ENCODE measurements at places on chromosomes 3 and 15. TPM values are rescaled to one million over a fixed set of nuclear protein-coding genes. Genes with fewer than 3 reads are reported as not detected.

The SPESP1 gene
- polyA plus RNA-seq = 5.7 TPM

The DISP2 gene
- polyA plus RNA-seq = 0.36 TPM

The CHRM5 gene
- 0.07 TPM for polyA plus RNA-seq

The CADM2 gene
- not detected for polyA plus RNA-seq

DNA sequence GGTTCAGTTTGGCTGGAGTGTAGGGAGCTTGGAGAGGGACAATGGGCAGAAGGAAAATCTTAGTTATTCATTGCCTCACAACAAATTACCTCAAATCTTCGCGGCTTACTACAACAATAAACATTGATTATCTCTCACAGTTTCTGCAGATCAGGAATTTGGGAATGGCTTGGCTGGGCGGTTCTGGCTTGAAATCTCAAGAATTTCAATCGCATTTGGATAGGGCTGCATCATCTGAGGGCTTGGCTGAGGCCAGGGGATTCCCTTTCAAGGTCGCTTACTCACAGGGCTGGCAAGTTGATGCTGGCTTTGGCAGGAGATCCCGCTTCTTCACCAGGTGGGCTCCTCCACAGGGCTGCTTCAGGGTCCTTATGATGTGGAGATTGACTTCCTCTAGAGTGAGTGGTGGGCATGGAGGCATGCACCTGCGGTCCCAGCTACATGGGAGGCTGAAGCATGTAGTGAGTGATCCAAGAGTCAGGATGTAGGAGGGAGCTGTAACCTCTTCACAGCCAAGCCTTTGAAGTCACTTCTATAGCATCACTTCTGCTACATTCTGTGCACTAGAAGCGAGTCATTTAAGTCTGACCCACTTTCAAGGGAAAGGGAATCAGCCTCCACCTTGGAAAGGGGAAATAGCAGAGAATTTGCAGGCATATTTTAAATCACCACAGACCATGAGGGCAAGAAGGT is 63.1 kb downstream of the CDC25A start:
- DNase-seq = peak; percentile 63

DNA sequence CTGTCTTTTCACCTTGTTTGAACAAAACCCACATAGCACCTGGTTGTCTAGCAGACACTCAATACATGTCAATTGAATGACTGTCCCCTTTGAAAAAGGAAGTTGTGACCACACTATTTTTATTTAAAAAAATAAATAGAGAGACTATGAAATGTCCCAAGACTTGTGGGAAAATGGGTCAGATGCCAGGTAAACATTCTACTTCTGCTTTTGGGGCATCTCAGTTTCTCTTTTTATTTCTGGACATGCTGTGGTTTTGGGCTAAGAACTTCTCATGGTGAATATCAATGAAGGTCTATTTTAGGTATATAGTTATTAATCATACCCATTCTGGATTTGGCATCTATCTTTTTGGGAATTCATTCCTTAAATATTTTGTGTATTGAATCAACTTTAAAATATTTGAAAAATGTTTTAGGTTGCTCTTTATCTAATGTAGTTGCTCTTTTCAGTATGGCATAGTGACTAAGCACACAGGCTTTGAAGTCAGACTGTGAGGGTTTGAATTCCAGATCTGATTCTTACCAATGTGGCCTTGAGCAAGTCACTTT is 4.4 kb downstream of the TMEM45A start:
- DNase-seq = peak; percentile 32

DNA sequence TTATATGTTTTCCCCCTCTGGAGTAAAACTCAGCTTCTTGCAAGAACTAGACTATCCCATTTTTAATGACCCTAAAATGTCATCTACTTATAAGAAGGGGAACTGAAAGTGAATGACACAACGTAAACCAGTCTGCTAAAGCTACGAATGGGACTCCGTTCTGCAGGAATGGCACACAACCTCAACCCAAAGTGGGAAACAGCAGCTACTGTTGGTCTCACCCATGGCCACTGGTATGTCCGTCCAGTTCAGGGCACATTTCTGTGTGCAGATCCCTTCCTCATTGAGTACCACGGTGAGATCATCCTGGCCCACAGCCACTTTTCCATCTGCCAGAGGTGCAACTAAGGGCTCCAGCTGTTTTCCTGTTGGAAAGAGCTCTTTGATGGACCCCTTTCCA is 23.8 kb downstream of the VPS39 start:
- DNase-seq = no peak

DNA sequence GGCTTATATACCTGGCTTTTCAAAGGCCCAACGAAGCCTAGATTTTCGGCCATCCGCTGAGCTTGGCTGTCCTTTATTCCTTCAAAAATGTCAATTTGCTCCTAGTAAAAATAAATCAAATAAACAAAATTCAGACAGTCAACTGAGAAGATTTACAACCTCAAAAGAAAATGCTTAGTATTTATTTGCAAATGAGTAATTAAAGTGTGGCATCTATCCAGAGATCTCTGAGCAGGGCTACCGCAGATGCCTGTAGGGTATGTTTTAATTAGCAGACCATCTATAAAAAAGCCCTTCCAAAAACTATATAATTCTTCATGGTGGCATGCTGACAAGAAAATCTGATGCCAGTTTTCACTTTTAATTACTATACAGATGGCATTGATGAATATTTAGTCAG is 136.2 kb downstream of the SUCLG2 start:
- DNase-seq = no peak

DNA sequence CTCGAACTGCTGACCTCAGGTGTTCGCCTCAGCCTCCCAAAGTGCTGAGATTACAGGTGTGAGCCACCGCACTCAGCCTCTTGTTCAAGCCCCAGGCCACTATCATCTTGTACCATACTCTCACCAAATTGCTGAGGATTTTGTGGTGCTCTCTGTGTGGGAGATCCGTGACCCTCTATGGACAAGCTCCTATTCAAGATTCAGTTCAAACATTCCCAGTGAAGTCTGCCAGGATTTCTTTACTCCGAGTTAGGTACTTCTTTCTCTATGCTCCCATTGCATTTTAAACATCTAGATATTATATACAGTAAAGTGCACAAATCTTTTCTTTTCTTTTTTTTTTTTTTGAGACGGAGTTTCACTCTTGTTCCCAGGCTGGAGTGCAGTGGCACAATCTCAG is 856 bp upstream of the TM4SF19 start:
- DNase-seq = no peak

- no peak for DNase-seq
Observed at GRCh38 chr3:127761441-127761801, 60.9 kb downstream of the MGLL start.

- DNase-seq = no peak
Observed at GRCh38 chr15:93020976-93021772, 67.8 kb downstream of the RGMA start.
